ELF-1 (cell line): ENCODE measurements at places on chromosomes 13 and 19.
A peak's percentile ranks its signal among the peaks of the same experiment; 100 is the strongest.

DNA sequence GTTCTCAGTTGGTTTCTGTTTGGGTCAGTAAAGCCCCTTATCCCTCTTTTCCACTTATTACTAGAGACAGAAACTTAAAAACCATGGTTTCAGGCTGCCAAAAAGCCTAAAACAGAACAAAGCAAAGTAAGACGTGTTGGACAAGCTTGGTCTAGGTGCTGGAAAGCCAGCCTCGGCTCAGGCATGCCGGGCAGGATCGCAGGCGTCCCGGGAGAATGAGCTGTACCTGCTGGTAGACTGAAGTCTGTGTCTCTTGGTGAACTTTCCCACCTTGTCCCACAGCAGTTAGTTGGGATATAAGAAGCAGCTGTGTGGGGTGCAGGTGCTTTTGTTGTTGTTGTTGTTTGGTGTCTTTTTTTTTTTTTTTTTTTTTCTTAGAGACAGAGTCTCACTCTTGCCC, 20.8 kb downstream of the PRAM1 start:
- no peak for DNase-seq

DNA sequence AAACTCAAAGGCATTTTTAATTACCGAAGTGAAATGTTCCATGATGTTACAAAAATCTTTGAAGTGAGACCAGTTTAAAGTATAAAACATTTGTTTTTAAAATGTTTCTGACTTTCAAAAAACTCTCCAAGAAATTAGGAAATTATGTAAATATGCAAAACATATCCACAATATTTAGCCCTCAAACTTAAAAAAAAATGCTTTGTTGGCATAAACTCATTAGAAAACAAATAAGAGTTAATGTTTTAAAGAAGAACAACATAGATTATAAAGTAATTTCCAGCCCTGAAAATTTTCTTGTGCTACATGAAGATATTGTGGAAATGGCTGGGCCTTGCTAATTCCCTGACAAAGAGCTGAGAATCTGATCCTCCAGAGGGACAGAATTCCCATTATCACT, 199.7 kb upstream of the STARD13 start:
- no peak for DNase-seq

GRCh38 chr19:56110515-56111448, 10.3 kb downstream of the ZNF787 start:
- DNase-seq = peak; percentile 69

DNA sequence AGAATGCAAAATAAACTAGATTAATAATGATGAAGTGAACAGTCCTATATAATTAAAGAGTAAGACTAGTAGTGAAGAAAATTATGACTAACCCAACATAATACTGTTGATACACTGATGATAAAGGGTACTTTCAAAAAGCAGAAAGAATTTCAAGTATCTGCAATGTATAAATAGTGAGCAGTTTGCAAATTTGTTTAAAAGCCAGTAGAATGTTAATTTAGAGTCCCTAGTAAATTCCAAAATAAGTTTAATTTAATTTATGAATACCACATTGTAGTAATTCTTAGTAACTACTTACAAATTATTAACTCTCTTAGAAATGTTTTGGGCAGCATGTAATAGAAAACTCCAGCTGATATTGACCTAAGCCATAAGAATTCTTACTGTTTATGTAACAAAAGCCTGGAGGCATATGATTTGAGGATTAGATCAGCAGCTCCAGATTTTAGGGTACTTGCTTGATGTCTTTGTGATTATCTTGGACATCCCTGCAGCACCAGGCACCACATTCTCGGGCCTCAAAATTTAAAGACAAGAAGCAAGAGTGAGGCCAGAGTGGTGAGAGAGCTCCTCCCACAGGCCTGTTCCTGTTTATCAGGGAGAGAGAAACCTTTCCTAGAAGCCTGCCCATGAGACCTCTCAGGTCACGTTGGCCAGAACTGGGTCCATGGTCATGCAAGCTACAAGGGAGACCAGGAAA, 67.6 kb upstream of the TDRD3 start:
- DNase-seq = peak; percentile 74

- DNase-seq = peak; percentile 32
These were observed 27.9 kb downstream of the PAN3 start for GRCh38 chr13:28166257-28166656.

- DNase-seq = peak; percentile 77
These were observed 3.0 kb downstream of the GADD45B start for GRCh38 chr19:2478756-2479555.

- peak; percentile 12 for DNase-seq
These were observed 58.7 kb upstream of the KLF5 start for GRCh38 chr13:73000027-73000674.

GRCh38 chr19:8513036-8513686, 806 bp downstream of the ZNF414 start:
- no peak for DNase-seq

GRCh38 chr19:28170066-28170465, 1042.9 kb downstream of the UQCRFS1 start:
- no peak for DNase-seq

GRCh38 chr19:1064661-1065605, 2.0 kb upstream of the ARHGAP45 start:
- peak; percentile 85 for DNase-seq

DNA sequence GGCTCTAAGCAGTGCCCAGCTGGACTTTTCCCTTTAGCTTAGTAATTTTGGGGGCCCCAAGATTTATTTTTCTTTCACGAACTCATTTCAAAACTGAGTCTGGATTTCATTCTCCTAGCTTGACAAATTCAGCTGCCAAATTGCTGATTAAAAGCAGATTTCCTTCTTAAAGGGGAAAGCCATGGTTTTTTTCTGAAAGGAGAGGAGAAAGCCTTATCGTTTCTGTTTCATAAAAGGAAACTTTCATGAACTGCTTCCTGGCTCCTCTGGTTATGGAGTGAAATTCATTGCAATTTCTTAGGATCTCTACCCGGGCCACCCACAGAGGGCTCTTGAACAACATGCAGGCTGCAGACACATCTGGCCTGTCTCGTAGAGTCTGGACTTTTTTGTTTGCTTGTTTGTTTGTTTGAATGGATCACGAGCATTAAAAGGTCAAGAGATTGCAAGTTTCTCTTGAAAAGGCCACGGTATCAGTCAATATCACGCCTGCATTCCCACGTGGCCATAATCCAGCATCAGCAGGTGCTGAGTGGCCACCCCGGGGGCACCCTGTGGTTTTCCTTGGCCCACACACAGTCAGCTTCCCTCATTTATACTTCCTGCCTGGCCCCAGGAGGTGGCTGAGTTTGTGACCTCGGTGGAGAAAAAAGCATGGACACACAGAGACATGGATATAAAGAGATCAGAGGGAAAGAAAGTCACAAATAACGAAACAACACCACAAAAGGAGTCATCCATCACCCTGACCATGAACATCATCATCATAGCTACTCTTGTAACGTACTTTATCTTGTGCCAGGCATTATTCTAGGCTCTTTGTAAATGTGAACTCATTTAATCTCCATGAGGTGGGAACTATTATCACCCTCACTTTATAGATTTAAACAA, 10.5 kb upstream of the KLK4 start:
- no peak for DNase-seq

GRCh38 chr19:34667349-34668076, 9.4 kb downstream of the SCGB2B2 start:
- no peak for DNase-seq

DNA sequence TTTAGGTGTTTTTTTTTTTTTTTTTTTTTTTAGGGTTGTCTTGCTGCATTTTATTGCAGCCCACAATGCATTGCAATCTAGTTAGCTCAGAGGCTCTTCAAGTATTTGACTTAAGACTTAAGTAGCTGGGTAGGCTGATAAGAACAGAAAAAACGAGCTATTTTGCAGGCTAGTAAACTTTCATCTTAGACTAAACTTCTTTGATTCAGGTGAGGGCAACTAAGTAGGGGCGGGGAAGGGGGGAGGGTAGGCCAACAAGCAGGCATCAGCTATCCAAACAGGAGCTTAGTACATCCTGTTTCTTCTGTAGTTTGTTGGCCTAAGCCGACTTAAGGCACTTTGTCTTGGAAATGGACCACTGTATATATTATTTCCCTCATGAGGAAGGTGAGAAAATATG, 4.9 kb upstream of the TDRD3 start:
- no peak for DNase-seq

DNA sequence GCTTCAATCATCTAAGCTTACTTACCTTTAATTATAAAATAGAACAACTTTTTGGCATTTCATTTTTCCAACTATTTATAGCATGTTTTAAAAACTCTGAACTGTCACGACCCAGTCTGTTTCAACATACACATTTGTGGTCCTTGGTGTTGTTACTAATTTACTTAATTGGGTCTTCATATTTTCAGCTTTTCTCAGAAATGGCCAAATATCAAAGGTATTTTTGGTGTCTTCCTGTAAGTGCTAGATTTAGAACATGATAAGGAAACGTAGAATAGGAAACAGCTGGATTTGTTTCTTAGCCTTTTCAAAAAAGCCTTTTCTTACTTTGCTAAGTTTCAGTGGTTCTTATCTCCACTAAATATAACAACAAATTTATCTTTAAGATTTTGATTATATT, 11.4 kb downstream of the LPAR6 start:
- no peak for DNase-seq

DNA sequence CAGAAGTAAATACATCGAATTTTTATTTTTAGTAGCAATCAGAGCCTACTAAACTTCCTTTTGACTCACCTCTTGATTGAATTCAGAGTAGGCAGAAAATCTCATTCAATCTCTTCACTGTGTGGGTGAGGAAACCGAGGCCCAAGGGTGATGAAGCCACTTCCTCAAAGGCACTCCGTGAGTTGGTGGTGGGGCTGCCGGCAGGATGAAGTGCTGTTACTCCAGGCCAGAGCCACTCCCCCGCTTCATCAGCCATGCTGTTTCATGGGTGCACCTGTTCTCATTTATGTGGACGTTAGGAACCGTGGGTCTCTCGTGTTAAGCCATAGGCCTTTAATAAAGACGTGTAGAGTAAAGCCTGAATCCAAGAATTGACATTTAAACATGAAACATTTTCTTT, 13.2 kb downstream of the ING1 start:
- no peak for DNase-seq

DNA sequence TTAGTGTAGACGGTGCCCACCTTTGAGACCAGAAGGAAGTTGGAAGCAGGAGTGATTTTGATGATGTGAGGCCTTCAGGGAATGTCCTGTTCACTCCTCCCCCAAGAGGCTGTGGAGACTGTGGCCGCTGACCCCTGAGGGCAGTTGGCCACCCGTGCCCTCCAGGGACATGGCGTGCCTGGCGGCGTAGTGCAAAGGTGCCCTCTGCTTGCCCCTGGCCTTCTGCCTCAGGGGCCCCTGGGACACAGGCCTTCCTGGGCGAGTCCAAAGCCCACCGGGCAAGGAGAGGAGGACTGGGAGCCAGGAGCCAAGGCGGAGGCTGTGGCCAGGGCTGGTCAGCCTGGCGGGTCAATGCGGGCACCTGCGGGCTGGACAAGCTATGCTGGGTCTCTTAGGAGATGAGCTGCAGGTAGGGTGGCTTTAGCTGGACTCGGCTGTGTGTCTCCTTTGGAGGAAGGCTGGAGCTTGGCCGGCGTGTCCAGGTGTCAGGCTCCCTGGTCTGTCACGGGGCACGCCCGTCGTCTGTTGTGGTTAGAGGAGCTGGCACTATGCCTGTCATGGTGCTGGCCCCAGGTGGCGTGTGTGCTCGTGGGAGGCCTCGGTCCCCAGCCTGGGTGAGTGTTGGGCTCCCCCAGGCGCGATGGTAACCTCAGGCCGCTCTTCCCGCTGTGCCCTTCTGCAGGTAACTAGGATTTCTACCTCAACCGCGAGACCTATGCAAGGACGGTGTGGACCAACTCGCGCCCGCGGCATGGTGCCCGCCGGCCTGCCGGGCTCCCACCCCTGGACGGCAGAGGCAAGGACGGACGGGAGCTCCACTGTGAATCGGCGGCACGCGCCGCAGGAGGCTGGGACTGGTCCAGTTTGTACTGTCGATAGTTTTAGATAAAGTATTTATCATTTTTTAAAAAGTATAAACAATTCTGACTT, 6.8 kb downstream of the PLEKHJ1 start:
- DNase-seq = no peak

GRCh38 chr13:80571346-80572307, 230.7 kb upstream of the SPRY2 start:
- DNase-seq = no peak

GRCh38 chr13:22175241-22175640, 504.4 kb downstream of the FGF9 start:
- peak; percentile 13 for DNase-seq

GRCh38 chr13:94065741-94066140, 413.7 kb downstream of the DCT start:
- no peak for DNase-seq
